ENCODE measurements at places on chromosomes 5 and 9. TPM values are rescaled to one million over a fixed set of nuclear protein-coding genes. Genes with fewer than 3 reads are reported as not detected.
A peak's percentile ranks its signal among the peaks of the same experiment; 100 is the strongest.

GRCh38 chr5:17224858-17225511, 7.6 kb downstream of the BASP1 start:
- no peaks in the 10 kb centered on the region for H3K36me3 ChIP-seq
- H3K4me1 ChIP-seq: no peaks in the 10 kb centered on the region
- no peaks in the 10 kb centered on the region for H3K27me3 ChIP-seq
- no peak for DNase-seq

Gene PCDHGA6
- 0.28 TPM for total RNA-seq

Gene NUTM2G
- not detected for total RNA-seq

DNA sequence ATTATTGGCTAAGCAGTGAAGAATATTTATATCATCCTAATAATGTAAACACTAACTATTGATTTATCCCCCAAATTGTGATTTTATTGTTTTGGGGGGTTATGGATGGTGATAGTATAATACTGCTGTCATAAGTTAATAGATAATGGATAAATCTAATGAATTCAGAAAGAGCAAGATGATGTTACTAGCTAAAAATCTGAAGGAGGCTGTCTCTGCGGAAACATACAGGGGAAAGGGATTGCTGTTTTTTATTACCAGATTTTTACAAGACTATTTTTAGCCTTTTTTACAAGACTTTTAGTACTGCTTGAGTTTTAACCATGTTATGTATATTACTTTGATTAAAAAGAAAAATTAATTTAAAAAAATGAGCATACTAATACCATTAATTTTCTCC, 5.3 kb upstream of the ABL1 start:
- no peaks in the 10 kb centered on the region for H3K36me3 ChIP-seq
- H3K4me1 ChIP-seq: peaks cover 11% of the 10 kb centered on the region

Gene SEMA6A
- total RNA-seq: 0.88 TPM

DNA sequence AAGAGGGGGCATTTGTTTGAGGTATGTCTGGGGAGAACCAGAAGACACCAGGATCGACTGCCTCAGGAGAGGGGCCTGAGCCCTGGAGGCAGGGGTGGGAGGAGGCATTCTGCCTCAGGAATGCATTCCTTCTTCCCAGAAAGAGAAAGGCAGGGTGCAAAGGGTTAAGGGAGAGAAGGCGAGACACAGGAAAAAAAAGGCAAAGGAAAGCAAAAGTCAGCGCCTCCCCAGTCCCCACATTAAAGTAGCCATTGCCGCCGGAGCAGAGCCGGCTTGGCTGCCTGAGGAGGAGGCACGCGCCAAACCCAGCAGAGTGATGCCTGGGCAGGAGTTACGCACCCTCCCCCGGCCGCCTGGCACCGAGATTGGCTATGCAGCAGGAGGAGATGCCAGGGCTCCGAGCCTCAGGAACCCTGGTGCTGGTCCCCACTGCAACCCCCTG, 123.8 kb upstream of the PHYKPL start:
- no peaks in the 10 kb centered on the region for H3K36me3 ChIP-seq
- no peaks in the 10 kb centered on the region for H3K4me1 ChIP-seq
- H3K4me3 ChIP-seq: peak overlapping the region; percentile 41

GRCh38 chr5:95102080-95102479, 182.8 kb downstream of the MCTP1 start:
- no peaks in the 10 kb centered on the region for H3K27me3 ChIP-seq
- no peaks in the 10 kb centered on the region for H3K36me3 ChIP-seq
- DNase-seq: no peak

DNA sequence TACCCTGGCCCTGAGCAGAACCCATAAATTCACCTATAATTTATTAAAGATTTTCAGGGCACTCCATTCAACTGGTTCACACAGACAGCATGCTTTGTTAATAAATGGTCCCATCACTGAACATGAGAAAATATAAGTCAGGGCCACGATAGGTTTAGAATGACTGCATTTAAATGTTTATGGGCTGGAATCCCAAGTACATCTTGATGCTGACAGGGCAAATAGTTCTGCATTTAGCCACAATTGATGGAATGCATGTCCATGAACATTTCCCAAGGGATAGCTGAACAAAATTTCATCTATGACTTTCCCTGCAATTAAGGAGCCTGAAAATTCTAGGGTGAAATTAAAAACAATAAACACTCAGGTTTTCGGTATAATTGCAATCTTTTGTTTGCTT, 124.5 kb downstream of the CAAP1 start:
- H3K4me3 ChIP-seq: no peak overlapping the region
- H3K4me1 ChIP-seq: no peaks in the 10 kb centered on the region
- no peaks in the 10 kb centered on the region for H3K36me3 ChIP-seq
- no peak for DNase-seq

DNA sequence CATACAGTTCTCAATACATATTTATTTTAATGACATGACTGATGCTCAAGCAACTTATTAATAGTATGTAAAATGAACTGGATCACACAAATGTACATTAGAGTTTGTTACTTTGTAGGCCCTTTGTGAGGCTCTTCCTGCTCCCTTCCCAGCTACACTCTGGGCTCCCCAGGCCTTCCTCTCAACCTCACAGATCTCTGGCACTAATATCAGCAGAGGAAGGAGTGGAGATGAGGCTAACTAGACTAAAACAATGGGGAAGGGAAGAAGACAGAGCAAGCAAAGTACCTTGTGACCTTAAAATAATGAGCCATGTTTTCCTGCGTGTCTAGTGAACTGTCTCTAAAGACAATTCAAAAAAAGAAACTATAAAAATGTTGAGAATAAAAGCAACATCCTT, 30.3 kb upstream of the TEK start:
- no peaks in the 10 kb centered on the region for H3K27me3 ChIP-seq
- no peak for DNase-seq
- no peak overlapping the region for H3K4me3 ChIP-seq
- no peaks in the 10 kb centered on the region for H3K4me1 ChIP-seq
- no peak overlapping the region for H3K27ac ChIP-seq
- no peaks in the 10 kb centered on the region for H3K36me3 ChIP-seq

DNA sequence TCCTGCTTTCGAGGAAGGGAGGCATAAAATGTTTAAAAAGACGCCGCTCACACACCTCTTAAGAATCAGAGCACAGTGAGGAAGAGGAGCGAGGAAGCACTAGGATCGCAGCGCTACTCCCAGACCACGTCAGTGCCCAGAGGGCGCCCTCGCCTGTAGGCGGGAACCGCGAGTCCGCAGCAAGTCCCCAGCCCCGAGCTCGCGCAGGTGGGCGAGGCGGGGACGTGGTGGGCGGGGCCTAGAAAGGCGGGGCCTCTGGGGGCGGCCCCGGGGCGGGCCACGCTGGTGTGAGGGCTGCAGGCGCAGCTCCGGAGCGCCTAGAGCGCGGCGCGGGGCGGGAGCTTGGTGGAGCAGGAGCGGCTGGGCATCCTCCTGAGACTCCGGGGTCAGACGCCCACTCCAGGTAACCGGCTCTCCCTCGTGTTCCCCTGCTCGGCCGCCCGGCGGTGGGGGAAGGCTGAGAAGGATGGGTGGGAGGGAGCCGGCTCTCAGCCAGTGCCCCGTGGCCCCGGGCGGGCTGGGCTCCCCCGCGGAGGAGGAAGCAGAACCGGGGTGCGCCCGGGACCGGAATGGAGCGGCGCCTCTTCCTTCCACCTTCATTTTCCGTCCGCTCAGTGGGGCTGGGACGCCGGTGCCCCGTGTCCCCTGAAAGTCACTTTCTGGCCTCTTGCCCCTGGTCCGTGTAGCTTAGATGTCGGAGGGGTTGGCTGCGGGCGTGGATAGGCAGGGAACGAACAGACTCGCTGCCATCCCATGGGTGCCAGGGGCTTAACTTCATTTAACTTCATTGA, at the start of gene GCNT1:
Gene GCNT1 (plus strand): TSS at position 280 of the 791 bp plus-strand sequence. CDS start 43,200 bp downstream, outside the sequence.
- peak within 1 kb of the TSS; percentile 86 for H3K4me3 ChIP-seq
- no peaks in the 10 kb centered on the region for H3K27me3 ChIP-seq
- H3K27ac ChIP-seq: peak within 1 kb of the TSS; percentile 3
- H3K4me1 ChIP-seq: peaks cover 2% of the 10 kb centered on the region
- peak; percentile 89 for DNase-seq
- no peaks in the 10 kb centered on the region for H3K36me3 ChIP-seq

Gene OR2K2
- not detected for total RNA-seq

Gene IL13
- total RNA-seq: 0.30 TPM

- DNase-seq: no peak
- H3K36me3 ChIP-seq: no peaks in the 10 kb centered on the region
- H3K27ac ChIP-seq: no peak overlapping the region
- H3K4me3 ChIP-seq: no peak overlapping the region
- H3K27me3 ChIP-seq: no peaks in the 10 kb centered on the region
Measured at GRCh38 chr9:108620767-108621166, 235.0 kb downstream of the ACTL7B start.

GRCh38 chr5:123035360-123035917, 1.1 kb downstream of the PPIC start:
- no peaks in the 10 kb centered on the region for H3K36me3 ChIP-seq
- H3K27me3 ChIP-seq: peaks cover 14% of the 10 kb centered on the region
- H3K27ac ChIP-seq: no peak overlapping the region
- H3K4me3 ChIP-seq: peak overlapping the region; percentile 23

DNA sequence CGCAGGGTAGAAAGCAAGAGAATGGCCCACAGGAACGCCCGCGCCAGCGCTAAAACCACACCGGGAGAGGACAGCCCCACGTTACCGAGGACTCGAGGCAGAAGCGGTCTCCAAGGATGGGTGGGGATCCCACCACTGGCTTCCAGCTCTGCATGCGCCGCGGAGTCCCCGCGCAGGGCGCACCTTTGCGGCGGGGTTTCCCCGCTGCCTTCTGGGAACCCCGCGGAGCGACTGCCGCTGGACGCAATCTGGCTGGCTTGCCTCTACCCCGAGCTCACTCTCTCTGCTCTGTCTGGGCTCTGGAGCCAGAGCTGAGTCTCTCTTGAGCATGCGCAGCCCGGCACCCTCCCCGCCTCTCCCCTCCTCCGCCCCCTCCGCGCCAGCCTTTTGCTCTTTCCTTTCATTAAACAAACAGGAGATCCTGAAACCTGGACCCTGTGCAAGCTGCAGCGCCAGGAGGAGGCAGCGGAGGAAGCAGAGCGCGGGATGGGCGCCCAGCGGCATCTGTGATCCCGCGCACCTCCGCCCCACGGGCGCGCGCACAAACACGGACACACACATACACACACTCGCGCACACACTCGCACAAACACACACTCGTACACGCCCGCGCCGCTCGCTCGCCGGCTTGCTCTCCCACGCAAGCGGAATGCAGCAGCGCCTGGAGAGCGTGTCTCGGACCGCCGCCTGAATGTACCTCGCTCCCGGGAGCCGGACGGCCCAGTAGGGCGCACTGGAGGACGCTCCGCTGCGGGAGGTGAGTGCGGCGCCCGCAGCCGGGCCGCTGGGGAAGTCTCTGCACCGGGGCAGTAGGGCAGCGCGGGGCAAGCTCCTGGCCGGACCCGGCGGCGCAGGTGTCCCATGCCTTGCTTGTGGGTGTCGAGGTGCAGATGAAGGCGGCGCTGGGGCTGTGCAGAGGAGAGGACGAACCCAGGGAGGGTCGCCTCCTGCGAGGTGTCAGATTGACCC, at the start of gene PLPPR1:
Gene PLPPR1 (plus strand): TSS at position 382 of the 969 bp plus-strand sequence.
- no peaks in the 10 kb centered on the region for H3K36me3 ChIP-seq
- H3K4me3 ChIP-seq: no peak within 1 kb of the TSS

GRCh38 chr5:31244921-31245320, 51.4 kb downstream of the CDH6 start:
- no peak overlapping the region for H3K4me3 ChIP-seq
- H3K27me3 ChIP-seq: no peaks in the 10 kb centered on the region
- H3K4me1 ChIP-seq: no peaks in the 10 kb centered on the region

- H3K4me3 ChIP-seq: no peak overlapping the region
- no peak for DNase-seq
- no peak overlapping the region for H3K27ac ChIP-seq
- H3K4me1 ChIP-seq: no peaks in the 10 kb centered on the region
Measured at GRCh38 chr5:159249158-159249557, 13.9 kb upstream of the UBLCP1 start.

DNA sequence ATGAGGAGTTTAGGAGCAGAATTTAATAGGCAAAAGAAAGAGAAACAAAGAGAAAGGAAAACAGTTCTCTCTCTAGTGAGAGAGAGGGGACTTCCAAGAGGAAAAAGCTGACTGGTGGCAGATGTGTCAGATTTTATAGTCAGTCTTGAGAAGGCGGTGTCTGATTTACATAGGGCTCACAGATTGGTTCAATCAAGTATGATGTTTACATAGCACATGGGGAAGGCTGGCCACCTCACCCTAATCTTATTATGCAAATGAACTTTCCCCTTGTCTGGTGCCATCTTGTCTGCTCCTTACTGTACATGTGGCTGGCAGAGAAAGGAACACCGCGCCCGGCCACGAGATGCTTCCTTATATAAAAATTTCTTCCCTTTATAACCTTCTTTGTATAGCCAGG, 24.7 kb downstream of the UNC13B start:
- no peaks in the 10 kb centered on the region for H3K27me3 ChIP-seq
- H3K4me1 ChIP-seq: no peaks in the 10 kb centered on the region
- H3K27ac ChIP-seq: no peak overlapping the region
- no peaks in the 10 kb centered on the region for H3K36me3 ChIP-seq

GRCh38 chr5:56025151-56025885, 30.6 kb upstream of the IL6ST start:
- H3K4me1 ChIP-seq: peaks cover 3% of the 10 kb centered on the region
- DNase-seq: no peak
- H3K4me3 ChIP-seq: no peak overlapping the region
- H3K27ac ChIP-seq: no peak overlapping the region
- H3K27me3 ChIP-seq: no peaks in the 10 kb centered on the region
- no peaks in the 10 kb centered on the region for H3K36me3 ChIP-seq

- DNase-seq: no peak
- no peaks in the 10 kb centered on the region for H3K36me3 ChIP-seq
- H3K27ac ChIP-seq: no peak overlapping the region
- no peaks in the 10 kb centered on the region for H3K4me1 ChIP-seq
Measured at GRCh38 chr5:109486200-109486804, 76.5 kb upstream of the PJA2 start.
